Activated CD4-positive, alpha-beta T cell treated with anti-CD3 and anti-CD28 coated beads for 24 hours (primary cell): ENCODE measurements at places on chromosomes 5 and 9.
A peak's percentile ranks its signal among the peaks of the same experiment; 100 is the strongest.

GRCh38 chr9:88748566-88749261 is 213.7 kb downstream of the NXNL2 start:
- DNase-seq: no peak

- DNase-seq: no peak
These were observed 200.9 kb downstream of the ICE1 start for GRCh38 chr5:5623397-5623796.

DNA sequence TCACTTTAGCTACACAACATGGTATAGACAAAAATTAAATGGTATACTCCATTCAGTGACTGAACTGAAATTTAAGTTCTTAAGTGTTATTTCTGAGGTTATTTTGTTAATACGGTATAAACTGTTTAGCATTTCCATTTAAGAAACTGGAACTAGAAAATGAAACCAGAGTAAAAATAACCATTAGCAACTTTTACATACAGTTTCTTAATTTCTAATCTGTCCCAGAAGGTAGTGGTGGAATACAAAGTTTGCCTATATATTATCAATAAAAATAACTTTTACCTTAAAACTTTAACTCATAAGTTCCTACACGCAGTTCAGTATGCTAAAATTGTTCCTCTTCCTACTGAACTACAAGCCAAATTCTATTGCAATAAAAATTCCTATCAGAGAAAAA is 10.3 kb downstream of the GOLPH3 start:
- DNase-seq: no peak

DNA sequence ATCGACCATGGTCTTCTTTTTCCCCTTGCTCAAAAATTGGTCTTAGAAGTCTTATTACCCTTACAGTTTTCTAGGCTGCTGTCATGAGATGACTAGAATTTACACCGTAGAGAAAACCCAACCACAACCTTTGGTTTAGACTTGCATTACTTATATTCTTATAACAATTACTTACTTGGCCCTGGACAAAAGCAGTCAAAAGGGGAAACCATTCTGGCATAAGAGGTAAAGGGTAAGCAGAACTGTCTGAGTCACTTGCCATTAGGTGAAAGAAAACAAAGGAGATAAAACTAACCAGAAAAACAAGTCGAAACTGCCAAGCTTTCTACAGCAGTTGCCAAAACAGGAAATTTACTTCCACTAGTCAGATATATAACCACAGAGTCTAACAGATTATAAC is 17.9 kb downstream of the TMEM245 start:
- no peak for DNase-seq

DNA sequence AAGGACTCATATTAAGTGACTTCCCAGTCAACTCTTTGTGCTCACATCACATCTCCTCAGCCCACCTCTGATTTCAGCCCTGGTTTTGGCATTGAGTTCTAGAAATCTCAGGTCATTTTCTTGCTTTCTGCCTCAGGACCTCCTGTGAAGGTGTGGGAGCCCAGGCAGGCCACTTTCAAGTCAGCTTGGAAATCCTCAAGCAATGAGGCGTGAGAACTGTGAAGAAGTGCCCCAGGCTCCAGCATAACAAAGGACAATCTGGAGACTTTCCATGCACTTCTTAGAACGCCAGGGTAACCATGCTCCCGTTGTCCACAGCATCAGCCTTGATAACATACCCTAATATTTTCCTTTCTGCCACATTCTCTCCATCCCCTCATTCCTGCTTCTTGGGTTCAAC is 131.2 kb upstream of the MAP3K1 start:
- DNase-seq: no peak

GRCh38 chr5:147963948-147964693 is 57.8 kb upstream of the C5orf46 start:
- no peak for DNase-seq

GRCh38 chr9:127999461-127999860 is 18.7 kb upstream of the EEIG1 start:
- no peak for DNase-seq

DNA sequence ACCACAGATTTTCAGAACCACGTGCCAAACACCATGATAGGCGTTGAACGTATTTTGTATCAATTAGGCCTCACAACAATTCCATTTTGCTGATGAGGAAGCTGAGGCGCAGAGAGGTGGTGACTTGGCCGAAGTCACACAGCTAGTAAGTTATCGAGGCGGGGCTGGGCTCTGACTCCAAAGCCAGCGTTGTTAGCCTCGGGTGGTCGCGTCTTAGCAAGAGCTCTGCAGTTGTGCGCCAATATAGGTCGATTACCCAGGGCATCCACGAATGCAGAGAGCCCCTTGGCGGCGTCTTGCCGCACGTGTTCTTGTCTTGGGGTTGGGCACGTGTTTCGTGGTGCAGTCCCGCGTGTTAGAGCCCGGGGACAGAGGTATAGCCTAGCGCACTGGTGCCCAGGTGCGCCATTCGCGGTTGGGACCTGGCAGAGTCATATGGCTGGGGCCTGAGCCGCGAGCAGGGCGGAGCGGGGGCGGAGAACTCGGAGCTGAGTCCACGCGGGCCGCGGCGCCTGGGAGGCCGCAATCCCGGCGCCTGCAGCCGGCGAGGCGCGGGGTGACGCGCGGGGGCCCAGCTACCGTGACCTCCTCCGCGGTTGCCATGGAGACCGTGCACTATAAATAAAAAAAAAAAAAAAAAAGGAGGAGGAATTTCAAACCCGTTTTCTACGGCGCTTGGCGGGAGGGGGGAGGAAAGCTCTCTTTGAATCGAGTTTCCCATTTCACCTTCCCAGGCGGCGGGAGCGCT is 62.3 kb downstream of the CXXC5 start:
- peak; percentile 17 for DNase-seq

- DNase-seq: no peak
These were observed 45.7 kb upstream of the IRX2 start for GRCh38 chr5:2797160-2797559.
